ENCODE measurements at places on chromosomes 6 and 20.
A peak's percentile ranks its signal among the peaks of the same experiment; 100 is the strongest.

- peak; percentile 25 for DNase-seq
These were observed 23.4 kb downstream of the COL21A1 start for GRCh38 chr6:56223995-56224394.

- DNase-seq, result no peak
These were observed 45.2 kb upstream of the PAK5 start for GRCh38 chr20:9884061-9884460.

DNA sequence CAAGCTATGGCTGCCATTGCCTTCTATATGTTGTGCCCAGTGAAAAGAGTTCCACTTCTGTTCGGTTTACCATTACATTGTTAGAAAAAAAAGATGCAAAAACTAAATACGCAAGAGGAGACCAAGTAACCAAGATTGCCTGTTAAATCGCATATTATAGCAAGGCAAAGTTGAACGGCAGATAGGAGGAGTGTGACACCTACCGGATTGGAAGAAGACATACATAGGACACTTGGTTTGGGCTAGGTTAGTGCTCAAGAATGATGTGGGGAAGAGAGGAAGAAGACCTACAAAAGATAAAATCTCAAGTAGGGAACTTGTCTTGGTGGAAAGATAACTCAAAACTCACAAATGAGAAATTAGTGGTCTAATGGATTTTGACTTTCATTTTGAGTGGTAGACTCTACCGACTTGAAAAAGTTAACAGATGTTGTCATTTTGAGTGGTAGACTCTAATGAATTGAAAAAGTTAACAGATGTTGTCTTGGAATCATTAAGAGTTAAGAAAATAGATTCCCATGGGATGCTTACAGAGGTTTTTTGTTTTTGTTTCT, 95.5 kb downstream of the F13A1 start:
- DNase-seq, result no peak

DNA sequence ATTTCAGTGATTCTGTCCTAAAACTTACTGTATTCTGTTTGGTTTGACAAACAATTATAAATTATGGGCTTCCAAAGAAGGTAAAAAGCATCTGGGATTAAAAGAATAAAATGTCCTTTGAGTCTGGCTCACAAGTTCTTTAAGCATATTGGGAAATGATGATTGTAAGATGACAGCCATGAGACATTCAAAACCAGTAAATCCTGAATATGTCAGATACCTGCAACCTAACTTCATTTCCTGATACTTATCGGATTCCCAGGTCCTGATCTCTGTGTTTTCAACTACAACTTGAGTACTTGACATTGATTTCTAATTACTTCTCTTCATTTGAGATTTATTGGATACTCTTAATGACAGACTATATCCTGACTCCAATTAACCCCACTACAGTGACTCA, 446.6 kb downstream of the GRIK2 start:
- DNase-seq, result no peak

DNA sequence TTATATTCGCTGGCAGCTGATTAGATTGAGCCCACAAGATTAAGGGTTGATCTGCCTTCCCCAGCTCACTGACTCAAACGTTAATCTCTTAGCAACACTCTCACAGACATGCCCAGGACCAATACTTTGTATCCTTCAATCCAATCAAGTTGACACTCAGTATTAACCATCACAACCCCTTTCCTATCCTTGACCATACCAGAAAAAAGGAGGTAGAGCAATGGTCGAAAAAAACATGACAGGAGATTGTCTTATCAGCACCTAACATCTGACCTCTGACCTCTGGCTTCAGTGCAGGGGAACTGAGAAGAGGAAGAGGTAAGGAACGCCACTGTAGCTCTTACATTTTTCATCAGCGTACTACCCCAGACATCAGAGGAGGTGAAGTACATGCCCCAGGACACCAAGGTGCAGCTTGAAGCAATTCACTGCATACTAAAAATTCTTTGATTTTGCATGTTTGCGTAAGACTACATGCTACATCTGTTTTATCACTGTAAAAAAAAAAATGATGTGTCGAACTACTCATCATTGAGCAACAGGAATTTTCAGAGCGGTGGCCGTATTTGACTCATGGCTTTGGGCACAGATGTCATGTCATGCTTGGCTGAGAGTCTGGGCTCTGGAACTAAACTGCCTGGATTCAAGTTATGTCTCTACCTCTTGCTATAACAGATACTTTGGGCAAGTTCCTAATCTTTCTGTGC, 188.0 kb upstream of the TAB2 start:
- DNase-seq, result no peak

GRCh38 chr6:68677058-68677457, 42.0 kb downstream of the ADGRB3 start:
- no peak for DNase-seq

DNA sequence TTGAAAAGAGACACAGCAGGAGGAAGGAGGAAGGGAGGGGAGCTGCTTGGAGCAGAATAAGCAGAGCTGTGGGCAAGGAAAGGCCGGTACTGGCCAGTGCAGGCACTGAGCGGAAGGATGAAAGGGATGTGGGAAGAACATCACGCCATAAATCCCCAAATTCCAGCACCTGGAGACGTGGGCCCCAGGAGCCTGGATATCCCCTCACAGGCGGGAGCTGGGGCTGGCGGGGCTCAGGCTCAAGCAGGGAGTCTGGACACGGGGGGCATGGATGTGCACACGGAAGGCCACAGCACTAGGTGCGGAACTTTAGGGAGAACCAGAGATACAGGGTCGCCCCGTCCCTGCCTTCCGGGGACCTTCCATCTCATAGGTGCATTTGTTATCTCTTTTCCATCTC, 7.5 kb upstream of the RPP40 start:
- DNase-seq, result no peak

- peak; percentile 82 for DNase-seq
These were observed 86.5 kb upstream of the MYL9 start for GRCh38 chr20:36454698-36455427.

DNA sequence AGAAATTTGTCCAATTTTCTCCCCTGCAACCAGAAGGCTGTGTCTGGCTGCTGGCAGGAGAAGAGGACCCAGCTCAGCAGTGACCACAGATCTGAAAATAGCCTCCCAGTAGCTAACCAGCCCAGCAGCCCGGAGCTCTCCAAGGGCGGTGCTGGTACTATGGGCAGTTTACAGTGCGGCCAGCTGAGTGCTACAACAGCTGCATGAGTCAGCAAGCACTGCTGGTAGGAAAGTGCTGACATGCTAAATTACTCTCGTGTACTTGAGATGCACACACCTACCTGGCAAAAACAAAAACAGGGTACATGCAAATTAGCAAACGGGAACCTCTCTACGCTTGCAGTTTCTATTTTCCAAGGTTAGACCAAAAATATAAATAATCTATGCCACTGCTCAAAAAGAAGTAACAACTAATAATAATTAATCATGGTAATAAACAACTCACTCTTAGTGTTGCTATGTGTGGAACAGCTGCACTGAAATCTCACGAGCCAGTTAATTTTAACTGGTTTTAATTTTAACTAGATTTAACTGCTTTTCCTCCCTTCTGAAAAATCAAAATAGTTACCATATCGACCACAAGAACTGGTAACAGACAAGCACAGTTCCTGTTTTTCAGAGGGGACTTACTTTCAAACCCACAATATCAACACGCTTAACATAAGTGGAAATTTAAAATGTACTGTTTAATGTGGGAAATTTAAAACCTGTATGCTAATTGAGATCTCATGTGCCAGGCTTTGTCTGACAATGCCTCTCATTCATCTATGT, 10.8 kb downstream of the BACH2 start:
- peak; percentile 75 for DNase-seq
